ENCODE measurements at places on chromosomes 11 and 22.

- DNase-seq, result no peak
Observed at GRCh38 chr11:34345991-34346480, 11.8 kb downstream of the ABTB2 start.

DNA sequence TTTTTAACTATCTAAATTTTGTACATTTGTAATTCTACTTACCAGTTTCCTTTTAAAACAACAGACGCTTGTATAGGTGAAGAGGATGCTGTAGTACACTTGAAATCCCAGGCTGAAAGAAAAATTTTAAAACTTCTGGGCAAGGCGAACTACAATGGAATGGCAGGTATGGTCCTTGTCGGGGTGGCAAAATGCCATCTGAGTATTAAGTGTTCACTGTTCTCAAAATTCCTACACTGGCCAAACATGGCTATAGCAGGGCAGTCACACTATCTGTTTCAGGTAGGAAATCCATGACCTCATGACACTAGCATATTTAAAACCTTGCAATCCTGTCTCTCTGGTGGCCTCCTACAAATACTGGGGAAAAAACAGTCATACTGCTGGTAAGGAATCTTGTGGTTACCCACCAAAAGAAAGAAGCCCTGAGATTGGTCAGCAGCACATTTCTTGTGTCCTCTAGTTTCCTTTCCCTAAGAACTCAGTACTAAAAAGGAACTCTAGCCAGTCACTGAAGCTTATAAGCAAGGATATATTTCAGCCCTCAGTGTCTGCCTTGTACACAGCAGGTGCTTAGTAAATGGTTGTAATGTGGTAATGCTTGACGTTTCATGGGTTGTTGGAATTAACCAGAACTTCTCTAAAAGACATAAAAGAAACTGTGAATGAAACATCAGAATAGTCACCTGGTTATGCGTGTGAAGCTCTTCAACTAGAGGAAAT lies 5.2 kb upstream of the ZC3H12C start:
- DNase-seq, result no peak

- no peak for DNase-seq
Observed at GRCh38 chr11:86070142-86071056, 1.5 kb upstream of the PICALM start.

- DNase-seq, result no peak
Observed at GRCh38 chr11:78063440-78064181, at the start of gene THRSP. Gene THRSP (plus strand): TSS chr11:78063861. CDS start chr11:78063882, 21 bp downstream.

DNA sequence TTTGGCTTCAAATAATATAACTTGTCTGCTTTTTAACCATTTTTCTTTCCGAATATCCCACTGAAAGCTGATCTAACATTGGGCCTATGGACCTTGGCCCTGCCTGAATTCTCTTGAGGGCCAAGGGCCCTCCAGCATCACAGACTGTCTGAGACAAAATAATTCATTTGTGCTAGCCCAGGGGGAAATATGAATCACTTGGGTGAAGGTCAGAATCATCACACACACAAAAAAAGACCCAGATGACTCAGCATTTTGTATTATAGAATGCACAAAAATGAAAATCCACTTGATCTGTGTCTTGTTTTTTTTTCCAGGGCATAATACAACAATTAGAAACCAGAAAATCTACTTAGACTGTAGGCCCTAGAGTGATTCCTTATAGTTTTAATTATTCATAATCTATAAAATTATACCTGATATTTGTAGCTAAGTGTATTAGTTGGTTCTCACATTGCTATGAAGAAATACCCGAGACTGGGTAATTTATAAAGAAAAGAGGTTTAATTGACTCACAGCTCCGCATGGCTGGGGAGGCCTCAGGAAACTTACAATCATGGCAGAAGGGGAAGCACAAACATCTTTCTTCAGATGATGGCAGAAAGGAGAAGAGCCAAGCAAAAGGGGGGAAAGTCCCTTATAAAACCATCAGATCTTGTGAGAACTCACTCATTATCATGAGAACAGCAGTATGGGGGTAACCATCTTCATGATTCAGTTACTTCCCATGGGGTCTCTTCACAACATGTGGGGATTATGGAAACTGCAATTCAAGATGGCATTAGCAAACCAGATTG lies 15.6 kb upstream of the RDX start:
- no peak for DNase-seq

- no peak for DNase-seq
Observed at GRCh38 chr11:62854825-62855570, 15.6 kb upstream of the WDR74 start.

GRCh38 chr11:76188873-76189272 lies 17.4 kb downstream of the WNT11 start:
- no peak for DNase-seq

DNA sequence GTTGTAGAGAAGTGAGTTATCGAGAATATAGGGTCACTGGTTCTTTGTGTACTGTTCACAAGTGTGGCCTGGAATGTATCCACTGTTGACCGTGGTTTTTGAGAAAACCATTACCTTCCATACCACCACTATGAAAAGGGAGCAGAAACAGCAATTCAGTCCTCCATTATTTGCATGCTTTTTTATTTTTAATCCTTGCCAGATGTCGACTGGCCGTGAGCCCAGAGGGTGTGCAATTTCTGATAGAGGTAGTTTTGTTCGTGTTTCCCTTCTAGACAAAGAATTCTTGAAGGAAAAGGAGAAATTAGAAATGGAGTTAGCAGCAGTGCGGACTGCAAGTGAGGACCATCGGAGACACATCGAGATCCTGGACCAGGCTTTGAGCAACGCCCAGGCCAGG lies 81.7 kb downstream of the AMOTL1 start:
- no peak for DNase-seq

- no peak for DNase-seq
Observed at GRCh38 chr11:2290351-2290841, 11.3 kb downstream of the C11orf21 start.

- DNase-seq, result no peak
Observed at GRCh38 chr22:32331918-32332725, 25.5 kb upstream of the RFPL3 start.

- DNase-seq, result no peak
Observed at GRCh38 chr11:131776211-131776610, 405.8 kb downstream of the NTM start.

DNA sequence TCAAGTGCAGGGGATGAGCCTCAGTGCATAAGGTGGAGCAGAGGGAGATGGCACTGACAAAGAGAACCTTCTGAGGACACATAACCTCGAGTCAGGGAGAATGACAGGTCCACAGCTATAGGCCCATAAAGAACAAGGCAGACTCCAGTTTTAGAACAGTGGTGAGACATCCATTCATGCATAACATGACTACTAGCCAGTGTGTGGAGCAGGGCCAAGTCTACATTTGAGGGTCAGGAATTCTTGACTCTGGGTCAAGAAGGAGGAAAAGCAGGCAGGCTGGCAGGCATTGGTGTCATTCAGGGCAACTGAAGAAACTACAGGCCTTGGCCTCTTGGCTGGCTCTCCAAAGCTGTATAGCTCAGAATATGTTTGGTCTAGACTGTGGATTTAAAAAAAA lies 54.9 kb downstream of the MTNR1B start:
- no peak for DNase-seq

DNA sequence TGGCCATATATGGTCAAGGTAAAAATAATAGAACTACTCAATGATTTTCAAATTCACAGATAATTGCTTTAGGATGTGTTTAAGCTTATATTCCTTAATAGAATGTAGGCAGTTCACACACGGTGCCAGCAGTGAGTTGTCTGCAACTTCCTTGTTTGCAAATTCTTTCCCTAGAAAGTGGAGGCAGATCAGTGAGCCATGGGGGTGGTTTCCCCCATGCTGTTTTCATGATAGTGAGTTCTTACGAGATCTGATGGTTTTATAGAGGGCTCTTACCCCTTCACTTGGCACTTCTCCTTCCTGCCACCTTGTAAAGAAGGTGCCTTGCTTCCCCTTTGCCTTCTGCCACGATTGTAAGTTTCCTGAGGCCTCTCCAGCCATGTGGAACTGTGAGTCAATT lies 111.8 kb upstream of the LMO1 start:
- no peak for DNase-seq

- no peak for DNase-seq
Observed at GRCh38 chr11:133386262-133386661, 146.0 kb downstream of the OPCML start.

DNA sequence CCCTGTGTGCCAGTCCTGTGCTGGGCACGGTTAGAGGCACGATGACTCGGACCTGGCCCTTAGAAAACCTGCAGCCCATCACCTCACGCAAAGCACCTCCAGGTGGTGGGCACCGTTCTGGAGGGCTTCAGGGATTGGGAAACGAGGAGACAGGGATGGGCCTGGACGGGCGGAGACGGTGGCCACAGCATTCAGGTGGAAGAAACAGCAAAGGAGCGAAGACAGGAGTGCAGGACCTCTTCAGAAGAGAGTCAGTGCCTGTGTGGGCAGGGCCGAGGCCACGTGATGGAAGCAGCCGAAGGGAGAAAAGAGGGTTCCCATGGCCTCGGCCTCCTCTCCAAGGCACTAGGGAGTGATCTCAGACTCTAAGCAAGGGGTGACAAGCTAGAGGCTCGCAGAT lies 8.1 kb upstream of the SLC22A12 start:
- DNase-seq, result no peak

GRCh38 chr22:29145321-29146072 lies 60.2 kb upstream of the EMID1 start:
- DNase-seq, result no peak

GRCh38 chr11:71580057-71581003 lies 2.3 kb downstream of the KRTAP5-11 start:
- DNase-seq, result no peak

GRCh38 chr11:103257360-103257759 lies 148.1 kb downstream of the DYNC2H1 start:
- DNase-seq, result no peak

DNA sequence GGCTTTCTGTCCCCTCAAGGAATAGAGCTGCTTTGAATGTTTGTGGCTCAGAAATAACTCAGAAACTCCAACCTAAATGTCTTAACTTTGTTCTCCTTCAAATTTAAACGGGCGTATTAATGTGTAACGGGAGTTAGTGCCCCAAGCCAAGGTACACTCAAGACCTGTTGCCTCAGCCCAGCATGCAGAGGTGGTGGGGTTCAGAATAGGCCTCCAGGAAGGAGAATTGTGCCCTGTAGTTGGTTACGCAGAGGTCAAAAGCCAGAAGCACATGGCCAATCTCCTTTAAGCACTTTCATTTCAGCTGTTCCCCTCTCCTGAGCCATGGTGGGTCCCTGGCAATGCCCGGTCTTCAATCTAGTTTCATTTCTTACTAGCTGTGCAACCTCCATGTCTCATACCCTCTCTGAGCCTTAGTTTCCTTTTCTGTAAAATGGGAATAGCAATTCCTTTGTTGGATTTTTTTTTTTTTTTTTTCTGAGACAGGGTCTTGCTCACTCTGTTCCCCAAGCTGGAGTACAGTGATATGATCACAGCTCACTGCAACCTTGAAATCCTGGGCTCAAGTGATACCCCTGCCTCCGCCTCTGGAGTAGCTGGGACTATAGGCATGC lies 4.2 kb downstream of the HMOX1 start:
- DNase-seq, result no peak

DNA sequence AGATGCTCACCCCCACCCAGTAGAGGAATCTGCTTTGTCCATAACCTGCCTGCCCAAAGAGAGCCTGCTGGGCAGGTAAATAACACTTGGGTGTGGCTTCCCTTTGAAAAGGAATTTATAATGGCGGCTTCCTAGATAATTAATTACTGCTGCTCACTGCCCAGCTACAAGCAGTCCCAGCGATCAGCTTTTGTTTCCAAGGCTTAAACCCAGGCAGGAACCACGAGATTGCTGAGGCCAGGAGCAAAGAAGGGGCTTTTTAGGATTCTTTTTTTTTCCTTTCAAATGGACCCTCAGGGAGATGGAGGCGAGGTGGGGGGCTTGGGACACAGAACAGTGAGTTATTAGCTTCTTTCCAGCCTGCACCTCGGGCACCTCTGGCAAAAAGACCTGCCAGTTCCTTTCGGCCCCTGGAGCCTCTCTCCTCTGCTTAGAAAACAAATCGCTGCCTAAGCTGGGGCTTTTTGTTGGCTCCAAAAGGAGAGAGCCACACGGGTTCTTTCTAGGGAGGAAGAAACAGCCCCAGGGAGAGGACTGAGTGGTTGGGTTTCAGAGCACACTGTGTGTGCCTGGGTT lies 107.2 kb downstream of the TSPAN18 start:
- DNase-seq, result no peak

DNA sequence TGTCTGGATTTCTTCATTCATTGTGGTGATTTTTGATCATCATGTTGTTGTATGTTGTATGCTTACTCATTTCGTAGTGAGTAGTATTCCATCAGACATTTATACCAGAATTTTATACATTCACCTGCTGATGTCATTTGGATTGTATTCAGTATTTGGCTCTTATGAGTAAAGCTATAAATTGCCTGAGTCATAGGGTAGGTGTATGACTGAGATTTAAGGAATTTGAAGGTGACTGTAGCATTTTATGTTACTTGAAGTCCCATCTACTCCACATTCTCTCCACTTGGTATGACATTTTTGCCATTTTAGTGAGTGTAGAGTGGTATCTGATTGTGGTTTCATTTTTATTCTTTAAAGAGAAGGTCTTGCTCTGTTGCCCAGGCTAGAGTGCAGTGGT lies 548.2 kb downstream of the TBC1D22A start:
- DNase-seq, result no peak

- DNase-seq, result peak; percentile 54
Observed at GRCh38 chr11:67504005-67504949, 886 bp downstream of the PITPNM1 start.

Data from activated T-cell treated with anti-CD3 and anti-CD28 coated beads, Interleukin-2, amount 50 U/mL, for 1 hour (primary cell).